ENCODE measurements at places on chromosomes 2 and 18.

DNA sequence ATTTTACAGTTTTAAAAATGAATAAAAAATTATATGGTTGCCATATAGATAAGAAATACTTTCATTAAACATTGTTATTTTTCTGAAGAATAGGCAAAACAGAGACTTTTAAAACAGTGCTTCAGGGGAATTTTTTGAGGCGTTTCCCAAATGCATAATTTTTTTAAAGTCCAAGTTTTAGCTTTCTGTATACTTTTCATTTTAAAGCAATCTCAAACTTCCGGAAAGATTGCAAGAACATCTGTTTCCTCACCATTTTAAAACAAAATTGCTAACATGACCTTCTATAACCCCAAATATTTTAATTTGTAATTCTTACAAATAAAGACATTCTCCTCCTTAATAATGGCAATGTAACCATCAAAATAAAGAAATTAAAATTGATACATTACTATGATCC, 15.1 kb upstream of the MBD2 start:
- DNase-seq = no peak

DNA sequence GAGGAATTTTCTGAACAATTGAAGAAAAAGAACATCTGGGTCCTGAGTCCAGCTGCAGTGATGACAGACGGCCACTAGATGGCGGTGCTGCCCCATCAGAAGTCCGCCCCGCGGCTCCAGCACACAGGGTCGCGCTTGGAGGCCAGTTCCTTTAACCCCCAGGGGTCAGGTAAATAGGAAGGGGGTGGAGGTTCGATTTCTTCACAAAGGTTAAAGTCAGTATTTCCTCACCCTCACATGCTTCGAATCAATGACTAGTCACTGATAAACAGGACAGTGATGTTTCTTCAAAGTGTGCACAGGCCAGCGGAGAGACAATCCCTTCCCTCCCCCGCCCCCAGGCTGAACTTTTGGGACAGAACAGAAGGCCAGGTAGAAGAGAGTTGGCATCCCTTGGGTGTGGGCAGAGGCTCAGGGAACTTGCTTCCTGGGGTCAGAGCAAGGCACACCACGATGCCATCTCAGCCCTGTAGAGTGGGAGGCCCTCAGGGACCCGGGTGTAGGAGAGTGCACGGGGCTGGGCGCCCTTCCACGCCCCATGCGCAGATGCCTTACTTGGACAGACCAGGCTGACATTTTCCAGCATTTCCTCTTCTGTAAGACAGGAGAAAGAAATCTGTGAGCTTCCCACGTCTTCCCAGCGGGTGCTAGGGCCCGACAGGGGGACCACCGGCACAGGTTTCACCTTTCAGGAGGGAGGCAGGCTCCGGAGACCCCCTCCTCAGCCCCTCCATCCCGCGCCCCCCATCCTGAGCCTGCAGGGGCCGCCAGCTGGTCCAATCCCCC, 722 bp downstream of the APOB start:
- DNase-seq = no peak

DNA sequence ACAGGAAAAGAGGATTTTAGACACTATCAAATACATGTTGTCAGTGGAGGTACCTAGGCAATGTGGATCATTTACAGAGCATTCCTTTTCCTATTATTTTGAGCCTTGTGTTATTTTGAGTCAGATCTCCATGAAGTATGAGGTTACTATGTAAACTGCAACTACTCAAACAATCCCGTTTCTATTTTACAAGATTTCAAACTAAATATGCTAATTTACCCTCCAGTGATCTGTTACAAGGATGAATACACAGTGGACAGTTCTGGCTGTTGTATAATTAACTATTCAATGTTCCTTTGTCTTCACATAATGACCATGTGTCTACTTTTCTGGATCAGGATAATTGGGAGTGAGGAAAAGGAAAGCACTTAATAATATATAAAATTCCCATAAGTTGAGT, 4.6 kb downstream of the HOXD1 start:
- DNase-seq = no peak

GRCh38 chr18:54250846-54251261, 18.5 kb upstream of the POLI start:
- DNase-seq = no peak

GRCh38 chr2:44107086-44107740, 61.5 kb upstream of the PPM1B start:
- no peak for DNase-seq

DNA sequence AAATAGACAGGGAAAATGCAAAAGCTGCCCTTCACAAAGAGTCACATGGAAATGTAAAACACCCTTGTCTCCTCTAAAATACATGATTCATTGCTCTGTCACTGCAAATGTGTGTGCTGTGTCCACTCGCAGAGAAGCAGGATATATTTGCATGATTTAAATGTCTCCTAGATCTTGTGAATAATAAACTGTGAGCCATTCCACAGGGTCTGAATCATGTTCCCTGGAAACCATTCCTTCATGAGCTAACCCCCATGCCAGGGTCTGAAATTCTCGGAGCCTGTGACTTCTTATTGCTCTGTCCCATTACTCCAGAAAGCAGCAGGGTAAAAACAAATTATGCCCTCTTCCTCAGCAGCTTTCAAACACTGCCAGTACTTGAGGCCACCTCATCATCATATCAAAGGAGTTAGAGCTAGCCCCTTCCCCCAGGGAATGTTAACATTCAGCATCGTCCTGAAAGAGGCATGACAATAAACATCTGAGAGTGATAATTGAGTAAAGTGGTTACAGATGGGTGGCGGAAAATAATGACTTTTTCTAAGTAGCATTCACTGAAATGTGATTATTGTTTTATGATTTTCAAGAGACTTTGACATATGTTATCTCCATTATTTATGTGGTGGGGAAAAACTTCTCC, 11.7 kb upstream of the CNGA3 start:
- peak; percentile 39 for DNase-seq

- DNase-seq = no peak
Observed at GRCh38 chr2:66948234-66948633, 448.9 kb upstream of the ETAA1 start.

GRCh38 chr18:69408522-69408921, 7.8 kb downstream of the DOK6 start:
- no peak for DNase-seq

DNA sequence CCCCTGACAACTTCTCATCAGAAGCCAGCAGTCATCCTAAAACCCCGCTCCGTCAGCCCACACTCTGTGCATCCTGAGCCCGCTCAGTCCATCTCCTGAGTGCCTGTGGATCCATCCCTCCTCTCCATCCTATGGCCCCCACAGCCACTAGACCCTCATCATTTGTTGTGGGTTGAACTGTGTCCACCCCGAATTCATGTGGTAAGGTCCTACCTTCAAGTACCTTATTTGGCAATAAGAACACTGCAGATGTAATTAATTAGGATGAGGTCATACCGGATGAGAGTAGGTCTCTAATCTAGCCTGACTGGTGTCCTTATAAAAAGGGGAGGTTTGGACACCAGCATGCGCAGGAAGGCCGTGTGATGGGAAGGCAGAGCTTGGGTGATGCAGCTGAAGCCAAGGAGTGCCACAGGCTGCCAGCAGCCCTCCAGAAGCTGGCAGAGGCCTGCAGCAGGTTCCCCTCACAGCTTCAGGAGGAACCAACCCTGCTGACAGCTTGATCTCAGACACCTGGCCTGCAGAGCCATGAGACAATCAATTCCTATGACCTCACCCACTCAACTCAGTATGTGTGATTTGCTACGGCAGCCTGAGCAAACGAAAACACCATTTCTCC, 192.4 kb downstream of the ZBTB7C start:
- peak; percentile 86 for DNase-seq

- DNase-seq = no peak
Observed at GRCh38 chr2:124604940-124605339, 579.9 kb downstream of the CNTNAP5 start.

- no peak for DNase-seq
Observed at GRCh38 chr18:74775239-74775638, 177.6 kb downstream of the ZNF407 start.

DNA sequence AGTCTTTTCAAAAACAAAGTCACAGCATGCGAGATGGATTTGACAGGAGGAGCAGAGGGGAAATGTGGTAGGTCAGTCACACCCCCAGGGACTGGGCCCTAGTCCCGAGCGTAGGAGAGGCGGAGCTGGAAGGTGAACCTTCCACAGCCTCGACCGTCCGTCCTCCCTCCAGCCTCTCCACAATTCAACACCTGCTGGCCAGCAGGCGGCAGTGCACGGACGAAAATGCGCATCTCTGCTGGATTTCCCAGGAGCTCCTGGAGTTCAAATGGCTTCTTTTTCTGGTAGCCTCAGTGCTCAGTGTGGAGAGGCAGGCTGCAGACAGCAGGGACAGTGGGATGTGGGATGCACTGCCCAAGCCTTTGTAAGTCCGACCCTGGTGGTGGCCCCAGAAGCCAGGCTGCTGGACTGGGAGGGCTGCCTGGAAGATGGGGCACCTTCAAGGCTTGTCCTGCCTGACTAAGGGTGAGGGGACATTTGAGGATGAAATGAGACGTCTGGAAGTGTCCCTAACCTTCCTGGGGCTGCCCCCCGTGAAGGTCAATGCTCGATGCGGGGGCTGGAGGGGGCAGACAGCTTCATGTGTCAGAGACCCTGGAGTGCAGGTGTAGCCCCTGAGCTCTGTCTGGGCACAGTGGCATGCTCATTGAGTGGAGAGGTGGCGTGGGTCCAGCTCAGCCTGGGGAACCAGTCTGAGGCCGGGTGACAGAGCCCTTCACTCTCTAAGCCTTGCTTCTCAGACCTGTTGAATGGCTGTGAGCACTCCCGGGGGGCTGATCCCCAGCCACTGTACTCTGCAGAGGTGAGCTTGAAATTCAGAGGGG, 189.5 kb downstream of the TFCP2L1 start:
- DNase-seq = peak; percentile 72

DNA sequence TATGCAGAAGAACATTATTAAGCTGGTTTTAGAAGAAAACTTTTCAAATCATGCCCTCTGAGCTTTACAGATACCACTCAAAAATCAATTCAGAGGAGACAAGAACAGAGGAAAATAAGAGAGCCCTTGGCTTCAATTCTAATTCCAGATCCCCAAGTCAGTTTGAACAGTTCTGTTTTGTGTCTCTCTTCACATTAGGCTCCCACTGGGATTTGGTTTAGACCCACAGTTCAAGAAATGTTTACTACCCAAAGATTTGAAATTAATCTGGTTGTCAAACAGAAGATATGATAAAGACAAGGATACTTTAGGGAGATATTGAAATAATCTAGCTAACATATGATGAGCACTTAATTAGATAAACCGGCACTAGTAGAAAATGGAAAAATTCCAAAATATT, 329.5 kb downstream of the RAD51AP2 start:
- DNase-seq = no peak

- no peak for DNase-seq
Observed at GRCh38 chr2:25389161-25389560, 47.4 kb upstream of the DNMT3A start.

- no peak for DNase-seq
Observed at GRCh38 chr2:72104821-72105588, 42.7 kb downstream of the CYP26B1 start.

DNA sequence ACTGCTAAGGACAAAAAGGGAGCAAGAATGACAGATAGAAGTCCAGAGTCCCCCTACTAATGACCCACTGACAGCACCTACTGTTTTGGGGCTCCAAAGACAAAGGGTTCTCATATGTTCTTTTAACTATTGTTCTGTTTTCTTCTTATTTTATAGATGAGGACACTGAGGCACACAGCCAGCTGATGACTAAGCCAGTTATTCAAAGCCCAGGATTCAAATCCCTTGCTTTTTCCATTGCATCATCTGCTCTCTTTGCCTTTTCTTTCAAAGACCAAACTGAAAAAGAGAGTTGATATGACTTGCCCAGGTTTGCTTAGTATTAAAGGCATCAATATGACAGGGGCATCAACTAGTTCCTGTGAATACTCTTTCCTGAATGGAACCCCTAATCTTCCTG, 299.8 kb downstream of the LRATD1 start:
- DNase-seq = no peak

DNA sequence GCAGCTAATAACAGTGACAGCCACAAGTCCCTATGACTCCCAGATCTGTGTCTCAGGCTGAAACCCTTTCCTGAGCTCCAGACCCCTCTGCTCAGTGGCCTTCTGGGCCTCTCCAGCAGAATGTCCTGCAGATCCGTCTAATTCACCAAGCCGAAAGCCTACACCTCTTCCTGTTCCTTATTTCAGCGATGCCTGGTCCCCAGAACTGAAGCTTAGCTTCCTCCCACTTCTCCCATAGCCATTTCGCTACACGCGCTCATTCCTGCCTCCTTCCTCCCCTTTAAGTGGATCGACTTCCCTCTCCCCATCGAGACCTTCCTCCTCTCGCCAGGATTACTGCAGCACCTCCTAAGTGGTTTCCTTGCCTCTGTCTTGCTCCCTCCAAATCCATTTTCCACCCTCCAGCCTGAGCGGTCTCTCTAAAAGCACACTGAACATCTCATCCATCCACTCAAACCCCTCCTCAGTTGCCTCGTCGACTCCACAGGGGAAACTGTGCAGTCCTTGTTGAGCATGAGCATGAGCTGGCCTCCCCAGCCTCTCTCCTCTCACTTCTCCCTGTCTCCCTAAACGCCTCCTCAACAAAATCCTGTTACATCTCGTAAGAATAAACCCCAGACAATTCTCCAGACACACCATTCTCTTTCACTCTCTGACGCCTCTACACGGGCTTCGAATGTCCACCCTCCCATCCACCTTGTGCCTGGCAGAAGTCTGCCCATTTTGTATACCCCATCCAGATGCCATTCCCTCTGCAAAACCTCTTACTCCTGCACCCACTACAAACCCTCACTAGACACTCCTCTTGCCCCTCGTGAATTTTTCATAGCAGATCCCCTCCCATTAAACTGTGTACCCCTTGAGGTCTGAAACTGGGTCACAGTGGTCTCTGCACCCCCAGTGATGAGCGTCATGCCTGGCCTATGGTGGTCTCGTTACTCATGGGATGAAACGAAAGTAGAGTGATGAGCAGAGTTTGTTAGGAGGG, 232.6 kb downstream of the ATAD2B start:
- DNase-seq = no peak

DNA sequence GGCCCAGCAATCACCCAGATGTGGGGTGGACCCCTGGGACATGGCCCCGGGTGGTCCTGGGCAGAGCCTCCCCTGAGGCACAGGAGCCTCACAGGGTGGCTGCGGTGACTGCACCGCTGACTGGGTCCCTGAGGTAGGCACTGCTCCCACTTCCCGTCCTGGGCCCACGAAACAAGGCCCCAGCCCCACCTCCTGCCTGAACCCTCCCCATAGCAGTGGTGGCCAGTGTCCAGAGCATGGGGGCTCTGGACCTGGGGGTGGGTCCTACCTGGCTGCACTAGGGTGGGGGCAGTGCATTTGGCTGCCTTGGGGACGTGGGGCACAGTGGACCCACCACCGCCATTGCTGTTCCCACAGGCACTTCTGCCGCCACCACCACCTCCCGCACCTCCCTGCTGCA, 39.4 kb downstream of the TDRD15 start:
- DNase-seq = no peak

DNA sequence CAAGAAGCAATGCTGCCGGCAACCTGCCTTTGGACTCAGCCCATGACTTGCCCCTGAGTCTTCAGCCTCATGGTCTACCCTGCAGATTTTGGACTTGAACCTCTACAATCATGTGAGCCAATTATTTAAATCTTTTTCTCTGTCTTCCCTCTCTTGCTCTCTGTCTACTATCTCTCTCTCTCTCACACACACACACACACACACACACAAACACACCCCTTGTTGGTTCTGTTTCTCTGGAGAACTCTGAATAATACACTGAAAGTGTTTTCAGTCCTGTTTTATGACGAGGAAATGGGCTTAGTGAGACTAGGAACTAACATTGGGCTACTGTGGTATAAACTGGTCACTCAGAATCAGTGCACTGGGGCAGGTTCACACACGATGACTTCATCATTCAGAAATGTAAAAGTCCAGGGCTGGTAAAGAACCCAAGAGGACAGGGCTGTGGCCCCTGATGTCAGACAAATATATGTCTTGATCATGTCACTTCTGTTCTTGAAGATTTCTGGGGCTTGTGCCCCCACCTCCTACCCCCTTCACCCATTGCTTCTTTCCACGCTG, 266.1 kb upstream of the SIX2 start:
- DNase-seq = no peak

Data from NCI-H774 (cell line).